Activated T-cell treated with anti-CD3 and anti-CD28 coated beads, Interleukin-2, amount 50 U/mL, for 1 hour (primary cell): ENCODE measurements at places on chromosomes 3 and 15.

- DNase-seq, result no peak
Measured at GRCh38 chr3:129575233-129575996, 31.1 kb downstream of the PLXND1 start.

DNA sequence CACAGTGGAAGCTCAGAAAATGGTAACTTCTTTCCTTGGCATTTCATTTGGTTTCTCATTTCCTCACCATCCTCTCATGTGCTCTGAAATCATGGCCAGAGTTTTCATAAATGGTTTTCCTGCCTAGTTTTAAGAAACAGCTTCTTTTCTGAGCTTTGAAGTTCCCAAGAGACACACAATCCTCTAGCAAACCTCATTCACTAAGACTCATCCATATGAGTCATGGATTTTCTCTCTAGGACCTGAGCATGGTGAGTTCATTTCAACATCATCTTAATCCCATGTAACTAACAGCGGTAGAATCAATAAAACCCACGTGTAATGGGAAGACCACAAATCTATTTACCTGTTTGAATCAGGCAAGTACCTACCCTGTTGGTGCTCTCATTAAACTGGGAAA, 274.5 kb upstream of the LRTM1 start:
- DNase-seq, result no peak

DNA sequence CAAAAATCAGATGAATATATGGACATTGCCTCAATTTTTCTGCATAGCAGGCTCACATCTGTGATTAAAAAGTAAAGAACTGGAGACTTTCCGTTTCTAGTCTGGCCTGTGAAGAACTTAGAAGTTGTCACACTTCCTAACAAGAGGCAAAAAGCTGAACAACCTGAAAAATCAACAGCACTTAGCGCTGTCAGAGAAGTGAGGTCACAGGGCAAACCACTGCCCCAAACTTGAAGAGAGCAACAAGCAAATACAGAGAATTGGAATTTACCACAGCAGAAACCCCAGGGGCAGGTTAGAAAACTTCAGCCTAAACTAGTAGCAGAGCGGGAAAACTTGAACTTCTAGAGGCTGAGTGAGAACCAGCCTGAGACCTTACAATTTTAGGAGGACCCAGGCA, 38.9 kb downstream of the CCDC54 start:
- DNase-seq, result no peak

DNA sequence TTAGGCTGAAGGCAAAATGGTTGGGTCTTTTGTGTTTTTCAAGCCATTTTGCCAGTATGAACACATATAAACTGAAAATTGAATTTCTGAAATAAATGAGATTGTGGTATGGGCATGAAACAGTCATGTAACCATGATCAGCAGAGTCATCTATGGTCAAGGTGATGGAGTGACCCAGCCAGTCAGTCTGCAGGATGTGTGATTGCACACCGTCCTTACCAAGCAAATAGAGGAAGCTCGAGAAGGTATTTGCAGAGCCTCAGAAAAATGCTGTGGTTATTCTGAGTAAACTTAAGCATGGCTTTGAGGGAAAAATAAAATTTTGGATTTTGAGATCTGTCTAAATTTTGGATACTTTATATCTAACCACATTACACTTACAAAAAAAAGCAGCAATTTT, 95.9 kb upstream of the RNF7 start:
- DNase-seq, result no peak

GRCh38 chr3:47652142-47652541, 73.5 kb upstream of the CSPG5 start:
- no peak for DNase-seq
